ENCODE measurements at places on chromosomes 3 and 15. TPM values are rescaled to one million over a fixed set of nuclear protein-coding genes. Genes with fewer than 3 reads are reported as not detected.

Gene SLC28A1
- total RNA-seq, result not detected

Gene FLNB
- total RNA-seq, result 216 TPM

Gene SLC7A14
- total RNA-seq, result not detected

Gene PLSCR5
- total RNA-seq, result not detected

Gene RARRES1
- not detected for total RNA-seq

Gene TMEM212
- total RNA-seq, result not detected

Gene STAB1
- not detected for total RNA-seq

Gene ANKUB1
- total RNA-seq, result not detected

Gene ANAPC13
- 57.3 TPM for total RNA-seq

Gene SLCO2A1
- total RNA-seq, result 0.03 TPM

Gene PLAAT1
- 1.2 TPM for total RNA-seq

Gene TM6SF1
- total RNA-seq, result not detected

Gene TGM5
- total RNA-seq, result 0.66 TPM
